ENCODE measurements at places on chromosomes 3 and 15. TPM values are rescaled to one million over a fixed set of nuclear protein-coding genes. Genes with fewer than 3 reads are reported as not detected.

TM6SF1 gene
- total RNA-seq = 28.7 TPM

DNA sequence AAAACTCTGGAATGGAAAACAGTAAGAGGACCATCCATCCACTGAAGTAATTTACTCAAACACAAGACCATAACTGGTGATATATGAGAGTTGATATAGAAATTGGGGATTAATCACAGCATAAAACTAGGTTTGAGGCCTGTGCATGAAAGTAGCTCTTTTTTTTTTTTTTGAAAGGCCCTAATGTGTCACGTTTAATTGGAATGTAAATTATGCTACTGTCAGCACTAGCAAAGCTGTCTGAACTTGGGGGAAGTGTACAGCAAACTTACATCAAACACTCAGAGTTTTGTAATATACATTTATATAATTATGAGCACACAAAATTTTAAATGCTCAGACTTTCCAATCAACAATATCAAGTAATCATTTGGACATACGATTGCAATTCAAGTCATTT is 154.1 kb downstream of the GREM1 start:
- no peak for DNase-seq

DNA sequence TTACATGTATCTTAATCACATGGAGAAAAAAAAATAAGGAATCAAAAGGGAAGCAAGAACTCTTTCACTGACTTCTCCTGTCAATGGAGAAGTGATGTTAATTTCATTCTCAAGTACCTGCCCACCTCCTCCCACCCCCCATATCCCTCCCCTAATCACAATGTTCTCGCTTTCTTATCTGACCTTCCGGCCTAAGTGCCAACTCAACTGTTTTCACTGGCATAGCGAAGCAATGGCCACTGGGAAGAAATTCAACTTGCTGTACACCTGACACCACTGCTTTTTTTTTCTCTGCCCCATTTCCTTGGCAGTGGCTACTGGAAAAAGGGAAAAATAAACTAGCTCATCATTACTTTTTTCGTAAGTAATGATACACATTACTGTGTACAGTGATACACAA is 3.8 kb downstream of the SGO1 start:
- no peak for DNase-seq

DNA sequence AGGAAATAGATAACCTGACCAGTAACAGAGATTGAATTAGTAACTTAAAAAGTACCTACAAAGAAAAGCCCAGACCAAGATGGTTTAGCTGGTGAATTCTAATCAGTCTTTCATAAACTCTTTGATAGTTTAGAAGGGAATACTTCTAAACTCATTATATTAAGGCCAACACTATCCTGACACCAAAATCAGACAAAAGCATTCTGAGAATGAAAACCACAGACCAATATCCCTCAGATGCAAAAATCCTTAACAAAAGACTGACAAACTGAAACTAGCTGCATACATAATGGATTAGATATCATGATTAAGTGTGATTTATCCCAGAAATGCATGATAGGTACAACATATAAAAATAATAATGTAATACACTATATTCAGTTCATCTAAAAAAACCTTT is 115.6 kb downstream of the RFX7 start:
- no peak for DNase-seq

- DNase-seq = no peak
Measured at GRCh38 chr3:141055136-141055535, 4.0 kb downstream of the SPSB4 start.
